Foreskin fibroblast (primary cell): ENCODE measurements at places on chromosomes 4 and X.

DNA sequence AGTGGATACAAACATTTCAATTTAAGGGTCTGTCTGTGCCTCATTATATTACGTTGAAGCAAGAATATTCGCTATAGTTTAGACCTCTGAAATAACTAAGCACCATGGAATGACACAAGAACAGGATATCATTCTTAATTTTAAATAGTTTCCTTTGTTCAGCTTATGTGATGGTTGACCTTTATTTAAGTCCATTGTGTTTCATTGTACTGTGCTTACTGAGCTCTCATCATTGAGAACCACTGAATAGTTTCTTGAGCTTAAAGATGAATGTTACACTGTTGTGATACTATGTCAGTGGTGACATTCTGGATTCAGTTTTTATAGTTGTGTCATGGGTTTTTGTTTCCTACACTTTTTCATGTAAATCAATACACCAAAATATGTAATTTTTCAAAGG lies 239.3 kb downstream of the RPA4 start:
- DNase-seq: no peak

- DNase-seq: no peak
These were observed 188.2 kb downstream of the SH2D1A start for GRCh38 chrX:124534536-124534935.

DNA sequence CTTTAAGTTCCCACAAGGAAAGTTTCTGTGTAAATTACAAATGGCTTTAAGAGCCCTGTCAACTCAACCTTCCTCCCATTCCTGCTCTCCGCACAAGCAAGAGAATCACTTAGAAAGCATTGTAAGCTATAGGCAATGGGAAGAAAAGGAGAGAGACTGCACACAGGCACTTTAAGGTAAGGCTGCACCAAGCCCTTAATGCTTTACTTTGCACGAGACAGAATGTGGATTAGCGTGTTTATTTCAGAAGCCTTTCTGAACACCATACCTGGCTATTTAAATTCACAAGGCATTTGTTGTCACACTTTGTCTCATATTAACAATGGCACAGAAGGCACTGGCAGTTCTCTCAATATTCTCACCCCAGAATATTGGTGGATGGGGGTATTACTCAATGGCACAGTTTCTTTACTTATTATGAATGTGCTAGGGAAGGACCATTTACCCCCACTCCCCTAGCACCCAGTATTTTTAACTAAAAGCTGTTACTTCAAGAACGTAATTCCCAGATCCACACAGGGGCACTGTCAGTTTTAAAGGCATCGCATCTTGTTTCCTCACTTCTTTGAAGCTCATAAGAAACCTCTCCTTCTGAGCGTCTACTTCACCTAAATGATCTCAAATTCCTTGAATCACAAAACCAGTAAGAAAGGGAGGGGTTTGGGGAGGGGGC lies 150.0 kb downstream of the MAML3 start:
- DNase-seq: no peak

- no peak for DNase-seq
These were observed 36.6 kb downstream of the SEL1L3 start for GRCh38 chr4:25826074-25826752.

DNA sequence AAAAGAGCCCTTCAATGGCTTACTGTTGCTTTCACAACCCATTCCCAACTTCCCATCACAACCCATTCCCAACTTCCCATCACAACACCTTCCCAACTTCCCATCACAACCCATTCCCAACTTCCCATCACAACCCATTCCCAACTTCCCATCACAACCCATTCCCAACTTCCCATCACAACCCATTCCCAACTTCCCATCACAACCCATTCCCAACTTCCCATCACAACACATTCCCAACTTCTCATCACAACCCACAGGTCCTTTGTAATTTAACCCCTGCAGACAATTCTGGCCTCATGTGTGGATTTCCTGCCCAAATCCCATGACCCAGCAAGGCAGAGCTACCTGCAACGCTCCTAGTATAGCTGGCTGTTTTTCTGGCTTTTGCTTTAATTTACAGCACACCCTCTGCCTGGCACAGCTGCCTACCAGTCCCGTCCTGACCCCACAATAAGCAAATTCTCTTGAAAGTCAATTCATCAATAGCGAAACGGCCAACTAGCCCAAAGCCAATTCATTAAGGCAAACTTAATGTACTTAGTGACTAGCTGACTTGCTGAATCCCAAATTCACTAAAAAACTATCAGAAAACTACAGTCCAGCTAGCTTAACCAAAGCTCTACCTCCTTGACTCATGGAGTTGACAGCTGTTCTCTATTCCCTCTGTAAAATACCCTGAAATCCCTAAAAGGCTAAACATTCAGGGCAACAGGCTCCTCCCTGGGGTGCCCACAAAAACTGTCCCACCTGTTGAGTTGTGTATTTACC lies 75.6 kb downstream of the AFAP1 start:
- DNase-seq: no peak

GRCh38 chr4:169658196-169658595 lies 37.8 kb downstream of the CLCN3 start:
- no peak for DNase-seq

GRCh38 chr4:123405267-123405865 lies 8.8 kb downstream of the SPRY1 start:
- no peak for DNase-seq

DNA sequence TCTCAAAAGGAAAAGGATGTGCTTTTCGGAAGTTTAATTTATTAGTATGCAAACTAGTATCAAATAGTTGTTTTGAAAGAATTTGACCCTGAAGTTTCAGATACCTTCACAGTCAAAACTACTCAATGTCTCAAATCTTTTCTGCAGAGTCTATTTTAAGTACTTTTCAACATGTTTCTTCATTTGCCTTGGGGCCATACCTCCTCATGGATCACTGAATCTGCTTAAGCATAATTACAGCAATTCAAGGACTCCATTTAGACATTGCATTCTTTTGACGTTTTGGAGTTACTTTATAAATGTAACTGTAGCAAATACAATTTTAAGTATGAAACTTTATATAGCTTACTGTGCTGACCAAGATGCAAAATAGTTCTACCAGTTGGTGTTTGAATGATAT lies 25.5 kb downstream of the PALLD start:
- DNase-seq: no peak

DNA sequence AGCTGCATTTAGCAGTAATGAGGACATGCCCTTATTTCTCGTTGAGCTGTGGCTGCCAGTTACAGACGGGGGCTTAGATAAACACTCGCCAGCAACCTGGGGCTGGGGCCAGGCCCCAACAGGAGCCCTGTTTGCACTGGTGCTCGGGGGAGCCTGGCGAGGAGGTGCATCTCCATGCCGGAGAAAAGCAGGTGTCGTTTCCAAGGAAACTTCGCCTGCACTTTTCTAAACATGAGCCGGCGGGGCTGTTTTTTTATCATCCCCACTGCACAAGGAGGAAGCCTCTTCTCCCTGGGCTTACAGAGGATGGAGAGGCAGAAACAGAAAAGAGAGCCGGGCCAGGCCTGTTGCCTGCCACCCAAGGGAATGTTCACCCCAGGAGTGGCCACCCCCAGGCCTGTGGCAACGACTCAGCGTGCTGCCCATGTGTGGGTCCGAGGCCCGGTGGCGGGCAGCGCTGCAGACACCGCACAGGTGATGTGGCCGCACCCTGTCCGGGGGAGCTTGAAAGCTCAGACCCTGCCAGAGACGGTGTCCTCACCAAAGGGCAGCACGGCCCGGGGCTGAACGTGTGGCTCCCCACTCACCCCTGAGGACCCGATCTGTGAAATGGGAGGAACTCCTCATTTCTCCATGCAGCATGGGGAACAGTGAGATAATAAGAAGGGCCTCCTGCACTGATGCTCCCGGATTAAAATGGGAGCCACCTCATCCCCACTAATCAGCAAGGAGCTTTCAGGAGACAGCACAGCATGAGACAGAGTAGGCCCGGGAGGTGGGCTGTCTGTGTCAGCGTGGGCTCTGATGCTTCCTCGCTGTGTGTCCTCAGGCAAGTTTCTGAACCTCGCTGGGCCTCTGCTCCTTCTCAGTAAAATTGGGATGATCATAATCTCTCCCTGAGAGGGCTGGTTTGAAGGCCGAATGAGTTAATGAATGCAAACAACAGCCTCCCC lies 33.8 kb upstream of the ADRA2C start:
- DNase-seq: no peak

DNA sequence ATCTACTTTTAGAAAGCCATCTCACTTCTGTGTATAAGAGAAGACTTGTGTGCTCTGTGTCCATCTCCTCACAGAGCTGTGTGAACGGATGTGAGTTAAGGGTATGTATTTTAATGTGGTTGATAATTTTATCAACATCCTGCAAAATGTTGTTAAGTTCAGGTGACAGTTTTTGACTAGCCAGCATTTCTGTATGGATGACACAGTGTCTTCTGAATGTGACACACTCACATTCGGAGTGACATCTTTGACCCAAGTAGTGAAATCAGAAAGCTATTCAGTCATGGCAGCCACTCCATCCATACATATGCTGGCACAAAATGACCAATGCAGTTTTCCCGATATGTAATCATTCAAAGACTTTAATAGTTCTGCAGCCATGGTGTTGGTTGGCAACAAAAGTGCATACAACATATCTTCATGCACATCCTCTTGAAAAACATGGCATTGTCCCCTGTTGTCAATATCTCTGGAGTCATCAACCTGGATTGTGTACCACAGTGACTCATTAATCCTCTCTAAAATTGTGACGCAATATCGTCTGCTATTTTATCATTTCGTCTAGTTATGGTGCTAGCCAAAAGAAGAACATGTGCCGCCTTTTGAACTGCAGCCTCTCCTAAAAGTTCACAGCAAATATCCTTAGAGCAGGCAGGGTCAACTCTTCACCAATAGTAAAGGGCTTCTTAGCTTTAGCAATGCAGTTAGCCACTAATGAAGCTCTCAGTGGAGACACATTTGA lies 6.8 kb upstream of the FGF2 start:
- DNase-seq: no peak

- peak; percentile 60 for DNase-seq
These were observed 9.3 kb downstream of the CETN2 start for GRCh38 chrX:152821145-152821765.

DNA sequence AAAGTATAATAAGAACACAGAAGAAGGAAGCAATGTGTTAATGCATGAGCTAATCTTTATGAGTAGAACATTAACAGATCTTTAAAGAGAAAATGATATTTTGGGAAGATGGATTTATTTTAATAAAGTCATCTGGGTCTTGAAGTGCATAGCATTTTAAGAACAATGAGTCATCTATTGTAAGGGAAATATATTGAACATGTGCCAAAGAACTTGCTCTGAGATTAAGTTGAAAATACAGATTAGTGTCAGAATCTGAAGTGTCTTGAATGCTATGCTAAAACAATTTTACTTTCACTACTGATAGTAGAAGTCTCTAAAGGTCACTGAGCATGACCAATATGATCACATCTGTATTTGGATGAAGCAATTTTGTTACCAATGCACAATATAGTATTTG lies 776.7 kb upstream of the GRID2 start:
- DNase-seq: no peak

DNA sequence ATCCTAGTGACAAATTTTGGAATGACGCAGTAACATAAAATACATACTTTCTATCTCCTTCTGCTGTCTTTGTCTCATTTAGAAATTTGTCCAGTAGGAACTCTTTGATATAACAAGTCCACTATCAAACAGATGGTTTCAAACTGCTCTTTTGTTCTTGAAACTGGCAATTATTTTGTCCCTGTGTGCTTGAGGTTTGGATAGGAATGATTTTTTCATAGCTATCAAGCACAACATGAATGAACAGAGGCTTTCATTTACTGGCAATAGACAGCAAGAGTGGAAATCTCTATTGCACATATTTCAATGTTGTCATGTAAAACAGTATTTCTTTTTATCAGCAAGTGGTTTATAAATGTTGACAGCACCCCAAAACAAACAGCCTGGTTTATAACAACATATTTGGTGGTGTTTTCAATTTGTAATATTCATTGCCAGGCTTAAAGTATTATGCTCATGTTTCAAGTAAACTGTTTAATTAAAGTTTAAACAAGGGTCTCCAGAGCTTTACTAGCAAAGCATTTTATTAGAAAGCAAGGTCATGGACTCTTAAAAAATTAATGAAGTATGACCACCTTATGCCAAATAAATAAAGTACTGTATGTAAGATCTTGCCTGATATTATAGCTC lies 60.0 kb downstream of the TIGD2 start:
- DNase-seq: no peak

- no peak for DNase-seq
These were observed 106.2 kb upstream of the FAT1 start for GRCh38 chr4:186829740-186830449.

DNA sequence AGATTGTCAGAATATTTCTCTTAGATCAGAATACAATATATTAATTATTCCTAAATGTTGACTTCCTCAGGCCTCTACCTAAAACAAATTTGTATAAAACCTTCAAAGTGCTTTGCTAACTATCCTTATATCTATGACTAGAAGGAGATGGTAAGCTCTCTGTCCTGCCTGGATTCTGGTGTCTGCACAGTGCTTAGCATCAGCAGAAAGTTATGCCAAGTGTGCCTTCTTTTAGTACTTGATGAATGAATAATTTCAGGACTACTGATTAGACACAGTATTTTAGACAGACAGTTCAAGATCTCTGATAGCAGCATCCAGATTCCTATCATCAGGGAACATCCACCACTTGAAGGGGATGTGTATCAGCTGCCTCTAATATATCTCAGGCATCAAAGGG lies 242.4 kb upstream of the TLL1 start:
- no peak for DNase-seq

DNA sequence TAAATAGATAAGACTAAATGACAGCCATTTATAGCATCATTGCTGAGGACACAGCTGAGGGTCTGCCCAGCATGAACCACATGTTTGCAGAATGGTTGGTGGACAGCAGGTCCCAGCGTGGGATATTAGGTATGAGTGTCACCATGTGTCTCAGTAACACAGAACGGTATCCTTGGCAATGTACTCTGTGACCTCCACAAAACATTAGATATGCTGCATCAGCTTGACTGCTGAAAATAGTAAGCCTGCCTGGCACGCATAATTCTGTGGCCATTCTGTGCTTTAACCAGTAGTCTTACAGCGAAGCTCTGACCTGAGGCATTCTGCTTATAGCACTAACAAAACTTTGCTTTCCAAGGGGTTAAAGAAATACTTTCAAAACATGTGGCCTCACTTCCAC lies 32.0 kb downstream of the LIMCH1 start:
- peak; percentile 18 for DNase-seq

GRCh38 chr4:174252412-174252811 lies 31.1 kb downstream of the FBXO8 start:
- DNase-seq: no peak

GRCh38 chr4:11105715-11106114 lies 323.0 kb downstream of the HS3ST1 start:
- no peak for DNase-seq

DNA sequence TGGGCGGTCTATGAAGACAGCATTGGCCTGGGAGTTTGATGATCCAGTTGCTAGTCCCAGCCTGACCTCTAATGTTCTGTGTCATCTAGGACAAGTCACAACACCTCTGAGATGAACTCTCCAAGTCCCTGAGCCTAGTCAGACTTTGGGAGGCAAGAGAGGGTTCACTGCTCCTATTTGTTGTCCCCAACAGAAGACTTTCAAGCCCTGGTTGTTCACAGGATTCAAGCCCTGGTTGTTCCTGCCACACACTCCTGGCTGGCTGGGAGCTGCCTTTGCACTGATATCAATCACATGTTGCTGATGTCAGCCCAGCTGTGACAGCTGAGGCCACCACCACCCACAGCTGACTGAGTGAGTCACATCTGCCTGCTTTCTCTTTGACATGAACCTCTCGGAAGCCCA lies 253.2 kb upstream of the RASGEF1B start:
- no peak for DNase-seq
